ENCODE measurements at places on chromosomes 7 and 10. TPM values are rescaled to one million over a fixed set of nuclear protein-coding genes. Genes with fewer than 3 reads are reported as not detected.

Gene AGR2
- total RNA-seq = 0.27 TPM

Gene BCAP29
- total RNA-seq = 12.7 TPM

GRCh38 chr10:71074176-71074755, 138.1 kb upstream of the UNC5B start:
- DNase-seq = no peak

Gene POLR2J
- 46.3 TPM for total RNA-seq

Gene SMARCD3
- 8.3 TPM for total RNA-seq

Gene EGR2
- 1.1 TPM for total RNA-seq

- no peak for DNase-seq
These were observed 165.2 kb upstream of the PTER start for GRCh38 chr10:16271571-16271970.

DNA sequence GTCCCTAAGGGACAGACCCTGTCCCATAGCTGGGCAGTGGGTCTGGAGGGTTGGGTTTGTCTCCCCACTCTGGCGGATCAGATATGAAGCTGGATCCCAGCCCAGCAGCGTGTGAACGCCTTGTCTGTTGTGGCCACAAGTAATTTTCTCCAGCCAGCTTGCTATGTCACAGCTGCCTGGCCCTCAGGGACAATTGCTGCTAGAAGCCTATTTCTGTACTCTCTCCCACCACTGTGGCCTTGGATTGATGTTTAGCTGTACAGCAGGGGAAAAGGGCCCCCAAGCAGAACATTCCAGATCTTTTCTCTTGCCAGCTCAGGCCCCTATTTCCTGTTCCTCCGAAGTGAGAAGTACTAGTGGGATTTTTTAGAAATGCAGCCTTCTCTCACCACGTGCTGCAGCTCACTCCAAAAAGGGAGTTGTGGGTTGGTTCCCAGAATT, 53.5 kb upstream of the WAC start:
- no peak for DNase-seq

Gene FAM200A
- 3.2 TPM for total RNA-seq

Gene RBP4
- total RNA-seq = not detected

DNA sequence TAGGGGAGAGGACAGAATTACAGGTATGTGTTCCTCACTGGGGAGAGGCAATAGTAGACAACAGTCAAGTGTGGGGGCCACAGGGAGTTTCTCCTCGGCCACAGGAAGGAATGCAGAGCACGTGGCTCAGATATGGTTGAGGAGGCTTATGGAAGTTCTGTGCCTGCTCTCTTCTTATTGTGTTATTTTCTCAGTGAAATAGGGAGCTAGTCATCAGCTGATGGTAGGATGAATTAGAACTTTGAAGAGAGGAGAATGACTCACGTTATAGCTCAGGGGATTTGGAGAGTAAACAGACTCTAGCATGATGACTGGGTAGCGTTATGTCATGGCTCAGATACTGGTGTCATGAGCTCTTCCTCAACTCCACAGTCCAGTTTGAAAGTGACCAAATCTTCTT, 308.3 kb upstream of the IGFBP3 start:
- no peak for DNase-seq

Gene FBXL13
- total RNA-seq = 1.3 TPM

Gene GPRIN2
- total RNA-seq = not detected

- DNase-seq = no peak
These were observed 850.9 kb downstream of the LRMDA start for GRCh38 chr10:76282061-76283025.

Gene PPP1R3A
- total RNA-seq = not detected

Gene CADPS2
- total RNA-seq = under 0.01 TPM

- DNase-seq = no peak
These were observed 546.4 kb upstream of the C7orf33 start for GRCh38 chr7:148044173-148044572.

DNA sequence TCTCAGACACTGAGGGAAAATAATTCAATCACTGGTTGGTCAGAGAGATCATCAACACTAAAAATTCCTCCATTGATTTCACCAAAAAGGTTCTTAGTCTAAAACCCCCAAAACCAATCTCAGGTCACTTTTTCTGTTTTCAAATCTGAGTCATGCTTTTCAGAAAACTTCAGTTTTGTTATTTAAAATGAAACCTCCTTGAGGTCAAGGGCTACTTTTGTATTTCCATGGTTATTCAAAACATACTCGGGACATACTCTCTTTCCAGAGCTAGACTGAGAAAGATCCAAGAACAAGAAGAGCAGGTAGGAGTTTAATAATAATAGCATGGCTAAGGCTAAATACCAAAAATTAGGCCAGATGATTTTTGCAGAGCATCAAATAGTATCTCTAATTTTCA, 152.8 kb downstream of the SDHAF3 start:
- DNase-seq = no peak

- no peak for DNase-seq
These were observed 14.3 kb downstream of the TMEM273 start for GRCh38 chr10:49173853-49174252.

- no peak for DNase-seq
These were observed 93.6 kb downstream of the PRLHR start for GRCh38 chr10:118501637-118502440.

DNA sequence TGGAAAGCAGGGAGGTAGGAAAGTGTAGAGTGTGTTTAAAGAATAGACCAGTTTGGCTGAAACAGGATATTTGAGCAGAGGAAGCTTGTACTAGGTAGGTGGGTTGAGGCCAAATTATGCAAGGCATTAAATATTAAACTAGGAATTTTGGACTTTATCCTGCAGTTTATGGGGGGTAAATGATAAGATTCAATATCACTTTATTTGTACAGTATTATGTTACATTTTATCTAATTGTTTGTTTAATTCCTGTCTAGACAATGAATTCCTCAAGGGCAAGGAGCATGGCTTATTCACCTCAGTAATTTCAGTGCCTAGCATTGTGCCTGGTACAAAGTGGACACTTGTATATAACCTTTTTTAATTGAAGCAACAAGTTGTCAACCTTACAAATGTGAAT, 125.9 kb downstream of the CFTR start:
- DNase-seq = no peak

Data from hematopoietic multipotent progenitor cell (in vitro differentiated cells).